ENCODE measurements at places on chromosomes 16 and 17. TPM values are rescaled to one million over a fixed set of nuclear protein-coding genes. Genes with fewer than 3 reads are reported as not detected.

SLFN12 gene
- 39.6 TPM for total RNA-seq

- DNase-seq = peak; percentile 37
Measured at GRCh38 chr17:5610956-5611355, 26.6 kb upstream of the NLRP1 start.

DNA sequence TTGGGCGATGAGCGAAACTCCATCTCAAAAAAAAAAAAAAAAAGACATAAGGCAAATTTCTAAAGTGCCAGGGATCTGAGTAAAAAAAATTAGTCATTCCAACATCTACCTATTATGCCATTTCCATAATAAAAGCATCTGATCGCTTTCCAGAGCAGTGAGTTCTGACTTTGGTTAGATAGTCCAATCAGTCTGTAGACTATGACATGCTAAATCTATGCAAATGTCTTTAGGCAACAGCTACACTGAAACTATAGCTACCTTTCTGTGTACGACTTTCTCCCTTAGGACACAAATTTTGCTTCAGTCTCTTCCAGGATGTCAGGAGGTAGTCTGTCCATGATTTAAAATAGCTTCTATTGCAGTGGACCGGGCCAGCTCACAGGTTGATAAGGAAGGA, 58.9 kb upstream of the ARHGAP44 start:
- DNase-seq = peak; percentile 54

MGAT5B gene
- total RNA-seq = 6.5 TPM

- peak; percentile 64 for DNase-seq
Measured at GRCh38 chr17:39064374-39064773, 87.1 kb downstream of the PLXDC1 start.

NPIPB9 gene
- total RNA-seq = not detected

DNA sequence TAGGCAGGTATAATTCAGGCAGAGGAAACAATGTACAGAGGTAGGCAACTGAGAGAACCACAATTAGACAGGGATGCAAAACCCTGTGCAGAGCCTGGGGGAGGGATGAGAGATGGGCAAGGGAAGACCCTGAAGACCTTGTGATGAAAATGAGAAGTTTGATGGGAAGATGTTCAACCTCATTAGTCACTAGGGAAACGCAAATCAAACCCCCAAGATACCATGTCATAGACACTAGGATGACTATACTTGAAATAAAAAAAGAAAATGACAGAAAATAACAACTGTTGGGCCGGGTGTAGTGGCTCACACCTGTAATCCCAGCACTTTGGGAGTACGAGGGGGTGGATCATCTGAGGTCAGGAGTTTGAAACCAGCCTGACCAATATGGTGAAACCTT, 813.1 kb downstream of the CDH11 start:
- DNase-seq = no peak

SP6 gene
- total RNA-seq = 1.5 TPM

- DNase-seq = no peak
Measured at GRCh38 chr17:80265205-80266068, 4.8 kb downstream of the RNF213 start.

- no peak for DNase-seq
Measured at GRCh38 chr17:29826114-29826692, 103.8 kb downstream of the SSH2 start.

- DNase-seq = peak; percentile 61
Measured at GRCh38 chr17:48593126-48593829, at the start of gene HOXB5. HOXB5 (minus strand) TSS chr17:48593779; CDS start chr17:48593682, 97 bp downstream.

HP gene
- total RNA-seq = not detected

- DNase-seq = no peak
Measured at GRCh38 chr17:80160536-80160935, 9.3 kb upstream of the CARD14 start.

- no peak for DNase-seq
Measured at GRCh38 chr17:34302636-34303035, 16.6 kb upstream of the CCL8 start.

DNA sequence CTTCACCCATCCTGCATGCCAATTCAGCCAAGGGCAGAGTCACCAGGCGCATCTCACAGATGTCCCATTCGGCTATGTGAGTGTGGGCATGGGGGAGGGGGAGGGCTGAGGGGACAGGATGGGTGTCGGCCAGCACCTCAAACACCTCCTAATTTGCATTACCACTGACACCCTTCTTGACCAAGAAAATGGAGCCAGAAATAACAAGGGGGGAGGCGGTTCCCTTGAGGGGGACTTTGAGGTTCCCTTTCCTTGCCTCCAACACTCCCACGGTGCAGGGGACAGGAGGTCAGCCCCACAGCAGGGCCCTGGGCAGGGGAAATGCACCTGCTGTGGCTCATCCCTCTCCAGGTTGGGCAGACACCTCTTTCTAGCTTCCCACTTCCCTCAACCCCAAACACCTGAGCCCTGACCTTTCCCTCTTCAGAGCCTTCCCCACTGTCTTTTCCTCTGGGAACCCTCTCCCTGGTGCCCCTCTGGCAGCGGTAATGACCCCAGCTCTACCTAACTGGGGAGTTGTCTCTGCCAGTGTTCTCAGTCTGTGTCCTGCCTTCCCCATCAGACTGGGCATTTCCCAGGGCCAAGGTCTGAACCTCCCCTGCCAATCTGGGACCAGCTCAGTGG, 18.2 kb upstream of the TBX21 start:
- no peak for DNase-seq

GRCh38 chr16:62225675-62226074, 189.4 kb upstream of the CDH8 start:
- DNase-seq = peak; percentile 81

PCGF2 gene
- 5.0 TPM for total RNA-seq

DNA sequence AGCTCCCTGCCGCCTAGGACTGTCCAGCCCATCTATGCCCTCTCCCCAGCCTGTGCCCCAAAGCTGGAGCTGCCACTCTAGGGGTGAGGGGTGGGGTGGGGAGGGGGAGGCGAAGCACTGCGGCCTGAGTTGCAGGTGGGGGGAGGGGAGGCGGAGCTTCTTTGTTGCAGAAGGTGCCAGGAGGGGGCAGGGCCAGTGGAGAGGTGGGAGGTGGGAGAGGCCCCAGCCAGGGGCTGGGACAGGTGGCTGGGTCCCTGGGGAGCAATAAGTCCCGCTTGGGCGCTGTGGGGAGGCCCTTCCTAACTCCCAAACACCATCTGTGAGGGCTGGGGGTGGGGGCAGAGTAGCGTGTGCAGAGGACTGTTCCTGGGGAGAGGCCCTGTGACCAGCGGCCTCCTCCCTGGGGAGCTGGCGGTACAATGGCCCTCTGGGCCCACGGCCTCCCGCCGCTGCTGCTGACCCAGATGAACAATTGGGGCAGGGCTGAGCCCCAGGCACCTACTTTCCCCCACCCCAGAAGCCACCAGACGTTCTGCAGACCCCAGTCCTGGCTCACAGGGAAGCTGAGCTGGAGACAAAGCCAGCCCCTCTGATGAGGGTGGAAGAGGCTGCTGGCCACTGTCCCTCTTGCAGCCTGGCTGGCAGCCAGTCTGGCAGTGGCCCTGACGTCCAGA, 2.2 kb upstream of the NTN3 start:
- peak; percentile 65 for DNase-seq

GRCh38 chr17:71432378-71433315, 688.2 kb upstream of the SOX9 start:
- DNase-seq = no peak

GRCh38 chr17:44087319-44087718, 16.8 kb downstream of the G6PC3 start:
- DNase-seq = no peak

DNA sequence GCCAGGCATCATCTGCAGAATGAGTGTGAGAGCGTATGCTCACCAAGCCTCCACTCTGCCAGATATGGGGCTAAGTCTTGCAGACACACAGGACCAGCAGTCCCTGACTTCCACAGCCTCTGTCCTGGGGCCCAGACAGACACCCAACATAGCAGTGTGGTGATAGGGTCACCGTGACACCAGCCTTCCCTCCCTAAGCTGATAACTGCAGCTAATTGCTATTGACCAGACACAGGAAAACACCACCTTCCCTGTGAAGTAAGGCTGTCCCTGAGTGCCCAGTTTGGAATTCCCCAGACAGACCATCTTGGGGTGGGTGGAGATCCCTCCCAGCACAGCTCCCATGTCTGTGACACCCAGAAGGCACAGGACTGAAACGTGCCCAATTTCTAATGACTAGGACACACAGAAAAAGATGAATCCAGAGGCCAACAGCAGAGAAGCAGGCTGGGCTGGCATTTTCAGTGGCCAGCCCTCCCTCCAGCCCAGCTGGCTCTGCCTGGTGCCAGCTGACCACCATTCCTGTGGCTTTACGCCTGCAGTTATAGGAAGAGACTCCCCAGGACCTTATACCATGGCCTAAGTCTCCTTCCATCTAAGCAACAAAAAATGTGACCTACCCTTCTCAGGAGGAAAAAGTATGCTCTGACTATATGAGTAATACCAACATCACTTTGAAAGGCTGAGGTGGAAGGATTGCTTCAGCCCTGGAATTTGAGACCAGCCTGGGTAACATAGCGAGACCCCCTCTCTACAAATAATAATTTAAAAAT, 30.3 kb downstream of the ATPAF2 start:
- peak; percentile 89 for DNase-seq

DNA sequence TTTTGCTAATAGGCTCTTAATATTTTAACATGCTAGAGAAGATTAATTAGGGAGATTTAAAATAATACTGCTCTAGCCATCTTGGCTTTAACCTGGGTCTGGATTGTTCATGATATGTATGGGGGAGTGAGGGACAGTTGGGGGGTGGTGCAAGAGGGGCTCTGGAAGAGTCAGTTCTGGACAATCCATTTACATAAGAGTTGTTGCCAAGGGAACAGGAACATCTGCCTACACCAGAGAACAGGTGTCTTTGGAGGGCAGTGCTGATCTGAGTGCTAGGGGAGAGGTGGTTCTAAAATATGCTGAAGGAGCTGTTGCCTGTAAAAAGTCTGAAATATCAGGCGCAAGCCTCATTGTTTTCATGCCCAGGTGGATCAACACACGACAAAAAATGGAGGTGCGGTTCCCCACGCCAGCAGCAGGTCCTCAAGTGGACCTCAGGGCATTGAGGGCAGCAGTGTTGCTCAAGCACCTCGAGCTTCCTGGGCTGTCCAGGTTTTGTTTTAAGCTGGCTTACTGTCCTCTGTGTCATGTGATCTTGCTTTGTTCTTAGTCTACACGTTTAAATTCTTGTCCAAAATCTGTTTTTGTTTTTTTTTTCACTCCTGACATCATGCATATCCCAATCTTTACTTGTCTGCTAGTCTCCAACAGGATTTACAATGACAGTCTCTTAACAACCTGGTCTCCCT, 25.4 kb upstream of the WSB1 start:
- DNase-seq = no peak

ODF4 gene
- total RNA-seq = not detected

DNA sequence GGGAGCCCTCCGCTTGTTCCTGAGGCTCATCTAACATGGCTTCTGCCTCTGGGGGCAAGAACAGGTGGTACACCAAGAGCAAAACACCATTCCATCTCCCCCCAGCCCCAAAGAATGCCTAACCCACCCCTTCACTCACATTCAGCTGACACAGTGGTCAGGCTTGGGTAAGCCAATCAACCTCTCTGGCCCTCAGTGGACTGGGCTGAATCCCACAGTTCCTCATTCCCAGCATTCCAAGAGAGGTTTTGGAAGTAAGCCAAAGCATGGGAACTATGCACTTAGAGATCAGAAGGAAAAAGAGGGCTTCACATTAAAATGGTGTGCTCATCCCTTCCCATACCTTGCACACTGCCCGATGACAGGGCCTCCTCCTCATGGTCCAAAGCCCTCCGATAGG, 7.8 kb downstream of the PIGS start:
- DNase-seq = peak; percentile 67

DNA sequence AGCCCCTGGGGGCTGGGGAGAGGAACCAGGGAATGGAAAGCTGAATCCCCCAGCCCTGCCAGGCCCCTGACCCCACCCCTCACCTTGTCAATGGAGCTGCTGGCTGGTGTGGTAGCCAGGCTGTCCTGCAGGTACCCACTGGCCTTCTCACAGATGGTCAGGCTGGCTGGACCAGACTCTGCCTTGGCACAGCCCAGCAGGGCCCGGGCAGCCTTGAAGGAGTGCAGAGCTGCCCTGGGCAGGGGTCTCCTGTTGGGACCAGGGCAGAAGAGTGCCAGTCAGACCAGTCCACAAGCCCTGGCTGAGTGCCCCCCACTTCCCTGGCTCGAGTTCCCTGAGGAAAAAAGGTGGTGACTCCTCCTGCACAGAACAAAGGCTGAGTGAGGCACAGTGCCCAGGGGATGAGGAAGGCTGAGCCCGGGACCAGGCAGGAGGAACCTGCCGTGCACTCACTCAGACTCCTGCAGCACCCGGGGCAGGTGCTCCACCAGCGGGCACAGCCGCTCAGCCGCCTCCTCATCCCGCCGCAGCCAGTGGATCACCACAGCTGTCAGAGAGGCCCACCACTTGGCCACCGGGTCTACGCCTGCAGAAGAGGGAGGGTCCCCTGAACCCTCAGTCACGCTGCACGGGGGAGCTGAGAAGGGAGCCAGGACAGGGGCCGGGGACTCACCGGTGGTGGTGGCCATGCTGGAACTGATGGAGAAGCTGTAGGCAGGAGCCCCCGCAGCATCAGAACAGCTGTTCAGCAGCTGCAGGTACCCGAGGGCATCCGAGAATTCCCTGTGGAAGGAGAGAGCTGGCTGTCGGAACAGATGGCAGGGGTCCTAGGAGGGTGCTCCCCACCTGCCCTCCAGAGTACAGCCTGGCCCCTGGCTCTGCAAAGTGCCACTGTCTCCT, 22.4 kb downstream of the SREBF1 start:
- no peak for DNase-seq

SGCA gene
- not detected for total RNA-seq

- DNase-seq = peak; percentile 94
Measured at GRCh38 chr17:44909681-44910144, 5.6 kb downstream of the GFAP start.

GRCh38 chr17:31604936-31605335, 213.5 kb downstream of the RAB11FIP4 start:
- no peak for DNase-seq

DNA sequence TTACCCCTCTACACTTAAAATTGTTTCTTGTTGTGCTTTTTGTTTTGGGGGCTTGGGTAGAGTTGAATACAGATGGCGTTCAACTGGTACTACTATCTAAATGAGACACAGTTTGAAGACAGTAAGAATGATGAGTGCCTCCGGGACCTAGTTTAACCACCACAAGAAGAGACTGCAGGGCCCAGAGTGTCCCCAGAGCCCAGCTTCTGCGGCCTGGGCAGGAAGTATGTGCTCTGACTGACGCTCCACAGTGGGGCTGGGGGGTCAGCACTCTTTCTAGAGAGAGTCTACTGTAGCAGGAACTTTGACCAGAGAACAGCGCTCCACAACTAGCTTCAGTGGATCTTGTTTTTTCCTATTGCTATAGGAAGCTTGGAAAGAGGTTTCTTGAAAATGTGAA, 174.0 kb downstream of the VPS53 start:
- no peak for DNase-seq

TMEM238L gene
- total RNA-seq = not detected

TLCD3A gene
- total RNA-seq = 32.8 TPM

DNA sequence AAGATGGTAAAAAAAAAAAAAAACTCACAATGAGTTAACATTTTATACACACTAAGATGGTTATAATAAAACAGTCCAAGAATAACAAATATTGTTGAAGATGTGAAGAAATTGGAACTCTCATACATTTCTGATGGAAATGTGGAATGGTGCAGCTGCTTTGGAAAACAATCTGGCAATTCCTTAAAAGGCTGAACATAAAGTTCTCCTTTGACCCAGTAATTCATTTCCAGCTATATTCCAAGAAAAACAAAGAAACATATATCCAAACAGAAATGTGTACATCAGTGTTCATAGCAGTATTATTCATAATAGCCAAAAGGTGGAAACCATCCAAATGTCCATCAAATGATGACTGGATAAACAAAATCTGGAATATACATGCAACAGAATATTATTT, 97.3 kb upstream of the NETO2 start:
- DNase-seq = no peak

SLC7A5 gene
- 22.1 TPM for total RNA-seq
